ENCODE measurements at places on chromosomes 1 and 21. TPM values are rescaled to one million over a fixed set of nuclear protein-coding genes. Genes with fewer than 3 reads are reported as not detected.

- no peak for DNase-seq
Observed at GRCh38 chr21:36200081-36200561, 43.5 kb downstream of the DOP1B start.

The LRRC39 gene
- polyA plus RNA-seq, result 0.16 TPM

The CFHR2 gene
- polyA plus RNA-seq, result not detected

- no peak for DNase-seq
Observed at GRCh38 chr1:25994402-25995150, 3.3 kb downstream of the PAFAH2 start.

DNA sequence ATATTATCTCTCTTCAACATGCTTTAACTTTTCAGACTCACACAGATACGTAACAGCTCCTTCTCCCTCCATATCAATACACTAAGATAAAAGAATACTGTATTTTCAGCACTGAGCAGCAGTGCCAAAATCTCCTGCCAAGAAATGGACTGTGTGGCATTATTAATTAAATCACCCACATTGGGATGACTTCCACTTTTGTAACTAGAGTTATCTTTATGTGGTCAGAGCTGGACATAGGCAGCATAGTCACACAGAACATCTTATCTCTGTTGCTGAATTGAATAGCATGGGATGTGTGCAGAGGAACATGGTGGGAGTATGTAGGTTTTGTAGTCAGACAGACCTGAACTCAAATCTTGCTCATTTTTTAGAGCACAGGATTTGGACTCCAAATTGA, 41.4 kb upstream of the CACYBP start:
- DNase-seq, result no peak

- no peak for DNase-seq
Observed at GRCh38 chr1:226407199-226407496, 745 bp downstream of the PARP1 start.

All from IMR-90 (cell line).